Astrocyte of the hippocampus (primary cell): ENCODE measurements at places on chromosomes 16 and 17.
A peak's percentile ranks its signal among the peaks of the same experiment; 100 is the strongest.

- DNase-seq, result no peak
These were observed 286.1 kb downstream of the SEC14L1 start for GRCh38 chr17:77426676-77427386.

DNA sequence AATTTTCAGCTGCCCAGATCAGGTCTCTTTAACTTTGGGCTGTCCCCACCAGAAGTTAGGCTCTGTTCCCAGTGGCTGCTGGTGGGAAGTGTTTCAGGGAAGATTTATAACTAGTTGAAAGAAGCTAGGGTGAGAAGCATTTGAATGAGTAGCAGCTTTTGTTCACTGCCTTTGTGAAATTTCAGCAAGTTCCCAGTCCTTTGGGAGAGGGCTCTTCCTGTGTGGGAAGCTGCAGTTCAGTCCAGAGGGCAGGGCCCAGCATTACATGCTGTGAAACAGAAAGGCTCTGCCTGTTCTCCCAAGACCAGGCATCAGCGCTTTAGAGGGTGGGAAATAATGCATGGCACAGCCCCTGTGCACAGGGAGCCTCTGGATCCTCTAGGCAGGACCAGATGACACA, 17.8 kb downstream of the PROCA1 start:
- DNase-seq, result no peak

DNA sequence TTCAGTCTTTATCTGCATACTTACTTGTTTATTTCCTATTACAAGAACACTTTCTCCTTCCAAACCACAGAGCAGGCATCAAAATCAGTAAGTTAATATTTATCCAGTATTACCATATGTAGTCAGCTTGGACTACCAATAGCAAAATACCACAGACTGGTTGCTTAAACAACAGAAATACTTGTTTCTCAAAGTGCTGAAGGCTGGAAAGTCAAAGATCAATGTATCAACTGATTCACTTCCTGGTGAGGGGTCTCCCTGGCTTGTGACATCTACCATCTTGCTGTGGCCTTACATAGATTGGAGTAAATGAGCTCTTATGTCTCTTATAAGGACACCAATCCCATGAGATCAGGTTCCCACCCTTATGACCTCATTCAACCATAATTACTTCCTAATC, 2.6 kb downstream of the STXBP4 start:
- DNase-seq, result no peak

GRCh38 chr16:85136213-85136701, 24.0 kb upstream of the CIBAR2 start:
- no peak for DNase-seq

GRCh38 chr16:67910158-67910557, 17.1 kb downstream of the PSKH1 start:
- DNase-seq, result no peak

GRCh38 chr17:39679521-39680192, 8.2 kb downstream of the PGAP3 start:
- no peak for DNase-seq

DNA sequence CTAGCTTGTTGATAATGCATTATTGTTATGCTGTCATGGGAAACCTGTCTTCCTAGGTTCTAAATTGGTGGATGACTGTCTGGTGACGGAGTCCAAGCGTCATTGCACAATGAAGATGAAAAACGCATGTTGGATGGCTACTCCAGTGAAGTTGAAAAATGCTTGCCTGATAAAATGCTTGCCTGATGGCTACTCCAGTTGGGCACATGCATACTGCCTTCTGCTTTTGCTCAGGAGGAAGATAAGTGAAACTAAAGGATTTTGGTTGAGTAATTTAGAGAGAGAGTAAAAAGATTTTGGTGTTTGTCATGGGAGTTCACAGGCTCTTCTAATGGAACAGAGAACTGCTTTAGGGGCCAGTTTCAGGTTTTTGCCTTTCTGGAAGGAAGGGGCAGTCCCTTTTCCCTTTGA, 118.6 kb downstream of the PRKCA start:
- DNase-seq, result peak; percentile 55

- no peak for DNase-seq
These were observed 477 bp downstream of the CFAP20 start for GRCh38 chr16:58128711-58129096.

DNA sequence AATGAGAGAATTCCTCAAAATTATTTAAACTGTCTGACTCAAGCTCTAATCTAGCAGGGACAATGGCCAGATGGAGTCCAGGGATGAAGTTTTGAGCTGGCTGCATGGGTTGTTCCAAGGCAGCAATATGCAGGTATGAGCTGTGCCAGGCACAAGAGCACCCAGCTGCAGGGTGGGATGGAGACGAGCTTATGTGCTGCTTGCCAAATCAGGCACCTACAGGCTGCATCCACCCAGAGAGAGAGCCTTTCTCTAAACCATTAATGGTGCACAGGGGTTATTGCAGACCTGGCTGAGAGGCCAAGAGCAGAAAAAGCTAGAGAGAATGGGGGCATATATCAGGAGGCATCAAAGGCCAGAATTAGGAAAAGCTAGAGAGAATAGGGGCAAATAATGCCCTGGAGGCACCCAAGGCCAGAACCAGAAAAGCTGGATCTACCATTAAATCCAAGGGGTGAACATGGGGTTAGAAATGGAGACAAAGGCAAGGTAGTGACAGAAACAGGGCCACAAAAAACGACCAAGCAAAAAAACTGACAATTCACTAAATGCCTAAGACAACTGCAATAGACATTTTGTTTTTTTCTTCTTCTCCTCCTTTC, 11.0 kb downstream of the KRT33A start:
- no peak for DNase-seq

- peak; percentile 51 for DNase-seq
These were observed 52.8 kb downstream of the CDH11 start for GRCh38 chr16:65069065-65069464.

- DNase-seq, result no peak
These were observed 50.0 kb downstream of the NUP93 start for GRCh38 chr16:56779906-56780305.
